ENCODE measurements at places on chromosomes 3 and 15. TPM values are rescaled to one million over a fixed set of nuclear protein-coding genes. Genes with fewer than 3 reads are reported as not detected.

Gene SERINC4
- total RNA-seq, result not detected

GRCh38 chr3:140777631-140778233, 99.9 kb downstream of the TRIM42 start:
- DNase-seq, result no peak

DNA sequence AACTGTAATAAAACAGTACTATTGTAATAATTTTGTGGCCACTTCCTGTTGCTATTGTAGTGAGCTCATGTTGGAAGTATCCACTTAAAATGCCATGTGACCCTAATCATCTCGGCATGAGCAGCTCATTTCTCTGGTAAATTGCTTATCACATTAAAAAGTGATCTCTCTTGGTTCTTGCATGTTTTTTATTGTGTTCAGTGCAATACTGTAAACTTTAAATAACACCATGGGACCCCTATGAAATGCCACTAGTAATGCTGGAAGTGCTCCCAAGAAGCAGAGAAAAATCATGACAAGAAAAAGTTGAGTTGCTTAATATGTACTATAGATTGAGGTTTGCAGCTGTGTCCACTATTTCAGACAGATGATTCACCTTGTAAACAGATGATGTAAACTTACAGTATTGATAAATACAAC, 45.6 kb downstream of the NMD3 start:
- no peak for DNase-seq

DNA sequence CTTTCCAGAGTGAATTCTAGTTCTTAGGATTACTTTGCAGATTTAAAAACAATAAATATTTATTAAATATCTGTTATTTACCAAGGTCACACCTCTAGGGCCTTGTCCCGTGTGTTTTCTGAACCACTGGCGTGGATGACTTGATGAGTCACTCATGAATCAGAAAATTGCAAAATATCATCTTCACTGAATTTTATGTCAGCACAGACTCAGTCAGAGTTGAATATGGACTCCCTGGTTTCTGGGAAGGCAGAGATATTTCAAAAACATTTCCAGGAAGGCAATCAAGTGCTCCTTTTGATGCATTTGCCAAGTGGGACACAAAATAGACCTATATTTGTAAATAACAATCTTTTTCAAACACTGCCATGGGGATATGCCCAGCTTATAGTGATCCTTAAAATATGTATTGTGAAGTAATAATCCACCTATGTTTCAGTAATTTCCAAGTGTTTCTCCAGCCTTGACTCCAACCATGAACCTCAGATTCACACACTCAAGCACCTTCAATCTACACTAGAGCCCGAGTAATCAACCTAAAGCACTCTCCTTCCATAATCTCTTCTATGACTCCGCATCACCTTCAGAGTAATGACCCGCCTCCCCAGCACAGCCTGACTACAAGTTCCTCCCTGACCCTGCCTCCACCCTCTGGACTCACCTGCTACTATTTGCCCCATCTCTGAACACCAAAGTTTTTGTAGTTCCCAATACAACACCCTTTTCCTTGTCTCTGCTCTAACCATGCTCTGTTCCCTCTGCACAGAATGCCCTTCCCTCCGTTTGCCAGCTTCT, 24.3 kb downstream of the DPH3 start:
- DNase-seq, result no peak

DNA sequence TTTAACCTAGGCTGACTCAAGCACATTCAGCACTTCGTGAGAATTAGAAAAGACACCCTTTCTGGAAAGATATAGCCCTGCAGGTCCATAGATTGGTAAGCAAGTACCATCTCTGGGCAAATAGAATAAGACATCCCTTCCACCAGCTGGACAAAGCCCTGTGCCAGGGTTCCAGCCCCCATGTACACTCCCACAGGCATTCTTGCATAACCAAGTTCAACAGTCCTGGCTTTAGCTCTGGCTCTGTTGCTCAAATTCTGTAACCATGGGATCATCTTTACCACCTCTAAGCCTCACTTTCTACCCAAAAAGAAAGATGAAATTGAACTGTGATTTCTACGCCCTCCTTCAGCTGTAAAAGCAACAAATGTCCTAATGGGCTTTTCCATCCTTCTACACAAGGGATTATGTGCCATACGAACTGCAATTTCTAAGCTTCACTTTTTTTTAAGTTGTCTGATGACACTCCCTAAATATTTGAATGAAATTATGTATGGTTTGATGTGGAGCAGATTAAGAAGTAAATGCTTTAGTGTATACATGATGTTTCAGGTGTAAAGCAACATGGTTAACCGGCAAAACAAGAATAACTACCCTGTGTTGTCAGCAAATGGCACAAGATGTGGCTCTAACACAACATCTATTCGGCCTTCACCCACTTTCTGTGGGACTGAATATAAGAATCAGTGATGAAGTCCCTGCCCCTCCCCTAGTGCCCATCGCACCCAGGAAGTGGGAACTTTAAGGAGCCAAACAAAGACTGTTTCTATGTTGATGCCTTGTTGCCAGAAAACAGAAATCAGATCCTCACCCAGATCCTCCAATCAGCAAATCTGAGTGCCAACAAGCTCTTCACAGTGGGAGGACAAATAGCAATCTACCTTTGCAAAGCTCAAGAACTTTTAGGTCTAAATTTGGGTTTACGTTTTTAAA, 165.7 kb downstream of the P3H2 start:
- DNase-seq, result no peak

GRCh38 chr15:52496776-52497470, 31.8 kb downstream of the MYO5A start:
- DNase-seq, result no peak

GRCh38 chr3:188309437-188310269, 155.7 kb downstream of the LPP start:
- DNase-seq, result no peak

Gene GCNT3
- 4.8 TPM for total RNA-seq

GRCh38 chr3:179015551-179016020, 56.0 kb downstream of the ZMAT3 start:
- DNase-seq, result peak; percentile 92

- peak; percentile 84 for DNase-seq
These were observed 9.4 kb upstream of the CMSS1 start for GRCh38 chr3:99808163-99808794.

DNA sequence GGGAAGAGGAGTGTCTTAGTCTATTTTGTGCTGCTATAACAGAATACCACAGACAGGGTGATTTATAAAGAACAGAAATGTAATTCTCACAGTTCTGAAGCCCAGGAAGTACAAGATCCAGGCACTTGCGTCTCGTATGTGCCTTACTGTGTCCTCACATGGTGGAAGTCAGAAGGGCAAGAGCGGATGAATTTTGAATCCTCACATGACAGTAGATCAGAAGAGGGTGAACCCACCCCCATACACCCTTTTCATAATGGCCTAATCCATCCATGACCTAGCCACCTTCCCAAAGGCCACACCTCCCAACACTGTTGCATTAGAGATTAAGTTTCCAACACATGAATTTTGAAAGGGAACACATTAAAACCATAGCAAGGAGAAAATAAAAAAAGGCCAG, 18.7 kb upstream of the ANXA2 start:
- DNase-seq, result no peak

DNA sequence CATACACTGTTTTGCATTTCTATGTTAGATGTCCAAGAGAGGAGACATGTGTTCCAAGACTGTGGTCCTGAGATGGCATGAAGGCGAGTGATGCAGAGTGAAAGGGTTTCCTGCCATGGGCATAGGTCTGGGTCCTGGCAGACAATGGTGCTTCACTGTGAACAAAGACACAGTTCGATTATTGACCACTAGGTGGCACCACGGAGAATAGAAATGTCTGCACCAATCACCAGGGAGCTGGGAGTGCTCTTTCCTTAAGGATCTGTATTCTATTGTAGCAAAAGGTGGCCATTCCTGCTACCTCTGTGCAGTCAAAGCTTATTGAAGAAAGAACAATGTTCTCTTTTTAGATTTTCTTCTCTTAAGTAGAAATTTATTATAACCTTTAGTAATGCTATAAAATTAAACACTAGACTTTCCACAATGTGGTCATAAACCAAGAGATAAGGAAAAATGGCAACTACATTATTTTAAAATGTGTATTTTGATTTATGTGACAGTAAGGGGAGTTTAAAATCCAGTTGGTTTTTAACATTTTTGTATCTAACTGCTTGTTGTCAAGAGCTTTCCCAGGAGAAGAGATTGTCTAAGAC, 88.7 kb downstream of the GABRG3 start:
- peak; percentile 65 for DNase-seq

- DNase-seq, result peak; percentile 88
These were observed 22.8 kb downstream of the PLS1 start for GRCh38 chr3:142618917-142619461.

DNA sequence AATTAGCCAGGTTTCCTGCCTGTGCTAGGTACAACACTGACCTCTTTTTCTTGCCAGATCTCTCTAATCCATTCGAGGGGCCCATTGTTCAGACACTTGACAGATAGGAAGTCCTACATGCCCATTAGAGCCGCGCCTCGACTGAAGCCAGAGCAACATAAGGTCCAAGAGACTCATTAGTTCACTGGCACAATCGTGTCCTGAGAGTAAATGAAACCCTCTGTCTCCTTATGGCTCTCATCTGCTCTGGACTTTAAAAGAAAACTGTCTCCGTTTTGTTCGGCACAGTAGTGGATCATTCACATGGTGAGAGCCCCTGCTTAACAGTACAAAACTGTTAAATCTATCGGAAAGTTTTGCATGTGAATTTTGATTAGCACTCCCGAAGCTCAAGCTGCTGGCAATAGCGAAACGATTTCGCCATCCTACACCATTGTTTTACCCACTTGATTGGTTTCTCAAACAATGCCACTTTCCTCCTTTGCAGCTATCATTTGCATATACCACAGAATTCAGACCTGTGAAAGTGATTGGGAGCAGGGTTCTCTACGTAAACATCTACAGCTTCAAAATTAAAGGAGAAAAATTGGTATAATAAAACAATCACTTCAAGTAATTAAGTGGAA, 19.0 kb upstream of the C15orf61 start:
- no peak for DNase-seq

GRCh38 chr15:34252545-34252944, 27.7 kb downstream of the EMC4 start:
- DNase-seq, result no peak

Gene CHDH
- total RNA-seq, result 8.2 TPM

GRCh38 chr3:129199366-129199765, 15.7 kb upstream of the CNBP start:
- no peak for DNase-seq

Data from stomach (tissue), 19 donors.